ENCODE measurements at places on chromosomes 7 and 10.

GRCh38 chr7:122006687-122007086 is 133.7 kb downstream of the PTPRZ1 start:
- DNase-seq, result no peak

DNA sequence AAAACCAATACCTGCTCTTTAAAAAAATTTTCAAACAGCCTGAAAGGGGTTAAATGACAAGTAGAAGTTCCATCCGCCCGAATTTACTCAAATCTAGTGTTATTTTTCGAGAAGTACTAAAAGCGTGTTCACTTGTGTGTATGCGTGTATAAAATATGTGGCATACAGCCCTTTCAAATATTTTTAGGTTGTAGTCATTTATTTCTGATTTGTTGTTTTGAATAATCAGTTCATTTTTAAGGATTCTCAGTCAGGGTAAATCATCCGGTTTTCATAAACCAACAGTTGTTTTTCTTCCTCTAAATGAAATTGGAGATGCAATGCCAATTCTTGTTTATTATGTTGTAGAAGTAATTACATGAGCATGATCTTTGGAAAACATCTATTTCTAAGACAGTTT is 6.9 kb upstream of the SUN1 start:
- no peak for DNase-seq

GRCh38 chr10:121662945-121663917 is 65.0 kb upstream of the FGFR2 start:
- DNase-seq, result no peak

GRCh38 chr7:55100544-55101327 is 81.9 kb downstream of the EGFR start:
- DNase-seq, result no peak

- no peak for DNase-seq
Measured at GRCh38 chr7:142391191-142391992, 133.5 kb upstream of the PRSS58 start.

DNA sequence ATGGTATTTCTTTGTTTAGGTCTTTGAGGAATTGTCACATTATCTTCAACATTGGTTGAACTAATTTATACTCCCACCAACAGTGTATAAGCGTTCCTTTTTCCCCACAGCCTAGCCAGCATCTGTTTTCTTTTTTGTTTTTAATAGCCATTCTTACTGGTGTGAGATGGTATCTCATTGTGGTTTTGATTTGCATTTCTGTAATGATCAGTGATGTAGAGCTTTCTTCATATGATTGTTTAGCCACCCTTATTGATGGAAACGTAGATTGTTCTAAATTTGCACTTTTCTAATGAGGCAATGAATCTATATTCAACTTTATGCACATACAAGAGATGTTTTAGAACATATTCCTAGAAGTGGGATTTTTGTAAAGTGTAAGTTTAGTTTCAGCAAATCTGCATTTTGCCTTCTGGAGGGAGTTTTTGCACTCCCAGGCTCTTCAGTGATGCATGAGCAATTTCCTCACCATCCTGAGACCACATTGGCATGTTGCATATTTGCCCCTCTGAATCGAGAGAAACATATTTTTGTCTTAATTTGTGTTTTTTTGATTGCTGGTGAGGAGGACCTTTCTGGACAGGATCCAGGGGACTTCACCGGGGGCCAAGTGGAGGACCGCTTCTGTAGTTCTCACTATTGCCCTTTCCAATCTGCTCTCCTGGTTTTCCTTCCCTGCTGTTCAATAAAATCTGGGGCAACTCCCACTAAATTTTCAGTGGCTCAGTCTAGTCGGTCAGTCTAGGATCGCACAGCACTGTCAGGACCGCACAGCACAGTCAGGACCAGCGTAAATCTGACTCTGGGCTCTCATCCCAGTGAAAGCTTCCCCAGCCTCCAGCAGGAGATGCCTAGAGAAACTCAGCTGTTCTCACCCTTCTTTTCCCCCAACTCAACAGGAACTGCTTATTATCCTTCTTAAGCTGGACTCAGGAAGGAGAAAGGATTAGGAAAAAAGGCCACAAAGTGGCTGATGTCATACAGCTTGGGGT is 157.0 kb downstream of the PTPN20 start:
- no peak for DNase-seq

GRCh38 chr10:35495521-35496119 is 109.5 kb upstream of the GJD4 start:
- DNase-seq, result no peak

DNA sequence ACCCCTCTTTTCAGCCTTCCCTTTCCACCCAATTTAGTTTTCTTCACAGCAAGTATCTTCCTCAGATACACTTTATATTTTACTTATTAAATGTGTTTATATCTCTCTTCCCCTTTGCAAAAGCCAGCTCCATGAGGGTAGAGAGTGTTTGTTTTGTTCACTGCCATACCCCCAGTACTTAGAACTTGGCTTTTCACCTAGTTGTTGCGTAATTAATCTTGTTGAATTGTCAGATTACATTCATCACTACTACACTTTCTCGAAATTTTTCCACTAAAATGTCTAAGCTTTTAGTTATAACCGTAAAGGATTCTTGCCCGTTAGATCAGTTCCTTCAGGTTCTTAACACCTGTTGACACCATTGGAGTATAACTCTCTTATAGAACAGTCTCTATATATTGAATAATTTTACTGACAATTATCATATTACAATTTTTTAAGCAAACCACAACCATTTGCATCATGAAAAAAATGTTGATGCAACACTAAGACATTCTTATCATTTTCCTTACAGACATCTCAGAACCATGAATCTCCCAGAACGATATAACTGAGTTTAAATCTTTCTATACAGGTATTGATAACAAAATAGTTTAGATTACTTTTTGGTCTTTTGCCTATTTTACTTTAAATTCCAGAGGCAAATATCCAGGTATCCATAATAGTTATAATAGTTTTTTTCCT is 29.9 kb downstream of the VWDE start:
- DNase-seq, result no peak

DNA sequence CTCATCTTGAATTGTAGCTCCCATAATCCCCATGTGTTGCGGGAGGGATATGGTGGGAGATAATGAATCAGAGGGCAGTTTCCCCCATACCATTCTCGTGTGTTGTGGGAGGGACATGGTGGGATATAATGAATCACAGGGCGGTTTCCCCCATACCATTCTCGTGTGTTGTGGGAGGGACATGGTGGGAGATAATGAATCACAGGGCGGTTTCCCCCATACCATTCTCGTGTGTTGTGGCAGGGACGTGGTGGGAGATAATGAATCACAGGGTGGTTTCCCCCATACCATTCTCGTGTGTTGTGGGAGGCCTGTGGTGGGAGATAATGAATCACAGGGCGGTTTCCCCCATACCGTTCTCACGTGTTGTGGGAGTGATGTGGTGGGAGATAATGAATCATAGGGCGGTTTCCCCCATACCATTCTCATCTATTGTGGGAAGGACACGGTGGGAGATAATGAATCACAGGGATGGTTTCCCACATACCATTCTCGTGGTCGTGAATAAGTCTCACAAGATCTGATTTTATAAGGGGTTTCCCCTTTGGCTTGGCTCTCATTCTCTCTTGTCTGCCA is 271.0 kb downstream of the MAD1L1 start:
- DNase-seq, result no peak

- DNase-seq, result no peak
Measured at GRCh38 chr7:31640381-31640780, 46.6 kb upstream of the PPP1R17 start.

DNA sequence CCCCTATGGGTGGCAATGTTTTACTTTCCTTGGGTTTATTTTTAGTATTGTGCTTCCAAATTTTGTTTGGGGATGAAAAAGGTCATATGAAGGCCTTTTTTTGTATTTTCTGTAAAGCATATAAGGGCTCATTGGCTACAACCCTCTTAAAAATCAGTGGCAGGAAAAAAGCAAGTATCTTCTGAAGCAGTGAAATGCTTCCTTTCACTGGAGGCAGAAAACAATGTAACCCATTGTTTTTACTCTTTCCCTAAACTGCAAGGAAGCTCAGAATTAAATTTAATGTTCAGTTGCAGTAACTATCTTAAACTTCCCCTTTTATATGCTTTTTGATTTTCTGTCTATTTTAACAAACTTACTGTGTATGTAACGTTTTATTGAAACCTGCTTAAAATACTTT is 148.7 kb upstream of the LYZL1 start:
- no peak for DNase-seq

DNA sequence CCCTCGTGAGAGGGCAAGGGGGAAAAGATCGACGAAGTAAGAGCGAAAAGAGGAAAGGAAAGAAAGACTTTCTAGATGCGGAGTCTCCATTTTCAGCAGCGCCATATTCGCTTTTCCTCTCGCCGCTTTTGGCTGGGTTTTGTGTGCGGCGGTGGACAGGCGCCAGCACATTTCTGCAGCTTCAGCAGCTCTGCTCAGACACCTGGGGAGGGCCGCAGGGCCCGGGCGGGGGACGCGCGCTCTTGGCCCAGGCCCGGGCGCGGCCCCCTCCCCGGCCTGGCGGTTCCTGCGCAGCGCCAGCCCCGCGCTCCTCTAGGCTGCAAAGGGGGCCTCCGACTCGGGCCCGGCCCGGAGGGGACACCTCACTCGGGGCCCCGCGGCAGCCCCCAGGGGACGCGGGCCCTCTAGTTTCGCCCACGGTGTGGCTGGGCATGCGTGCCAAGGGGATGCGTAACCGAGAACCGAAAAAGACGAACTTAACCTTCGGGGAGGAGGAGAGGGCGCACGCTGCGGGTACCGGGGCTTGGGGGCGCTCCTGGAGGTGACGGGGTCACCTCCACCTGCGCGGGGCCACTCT is 34.5 kb upstream of the EBLN1 start:
- DNase-seq, result no peak

DNA sequence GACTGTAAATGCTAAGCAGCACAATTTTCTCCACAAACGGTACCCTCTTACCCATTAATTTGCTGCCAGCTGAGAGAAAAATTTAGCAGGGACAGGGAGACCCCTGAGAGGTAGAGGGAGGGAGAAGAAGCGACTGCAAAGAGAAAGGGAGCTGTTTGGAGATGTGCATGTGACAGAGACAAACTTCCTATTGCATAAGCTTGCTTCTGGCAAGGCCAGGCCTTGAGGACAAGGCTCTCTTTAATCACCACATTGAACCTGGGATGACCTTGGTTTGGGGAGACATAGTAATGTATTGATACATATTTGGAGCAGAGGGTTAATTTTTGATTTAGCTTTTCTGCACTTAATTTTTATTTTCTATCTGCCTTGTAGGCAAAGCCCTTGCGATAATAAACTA is 31.1 kb upstream of the HIBADH start:
- DNase-seq, result no peak

DNA sequence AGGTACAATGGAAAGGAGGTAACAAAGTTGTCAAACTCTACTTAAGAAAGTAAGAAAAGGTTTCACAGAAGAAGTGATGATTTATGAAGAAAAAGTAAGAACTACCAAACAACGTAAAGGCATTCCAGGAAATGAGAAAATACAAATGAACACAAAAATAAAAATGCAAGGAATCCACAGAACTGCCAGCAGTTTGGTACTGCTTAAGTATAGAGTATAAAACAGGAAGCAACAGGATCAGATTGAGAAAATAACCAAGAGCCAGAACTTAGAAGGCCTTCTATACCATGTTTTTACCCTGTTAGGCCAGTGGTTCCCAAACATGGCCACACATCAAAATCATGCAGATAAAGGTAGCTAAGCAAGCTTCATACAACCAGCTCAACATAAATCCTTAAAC is 9.2 kb downstream of the NDUFA5 start:
- no peak for DNase-seq

All from NCI-H2227 treated with DMSO at 0.1 percent for 48 hours (cell line).